T-helper 2 cell (primary cell): ENCODE measurements at places on chromosomes 2 and 18.

DNA sequence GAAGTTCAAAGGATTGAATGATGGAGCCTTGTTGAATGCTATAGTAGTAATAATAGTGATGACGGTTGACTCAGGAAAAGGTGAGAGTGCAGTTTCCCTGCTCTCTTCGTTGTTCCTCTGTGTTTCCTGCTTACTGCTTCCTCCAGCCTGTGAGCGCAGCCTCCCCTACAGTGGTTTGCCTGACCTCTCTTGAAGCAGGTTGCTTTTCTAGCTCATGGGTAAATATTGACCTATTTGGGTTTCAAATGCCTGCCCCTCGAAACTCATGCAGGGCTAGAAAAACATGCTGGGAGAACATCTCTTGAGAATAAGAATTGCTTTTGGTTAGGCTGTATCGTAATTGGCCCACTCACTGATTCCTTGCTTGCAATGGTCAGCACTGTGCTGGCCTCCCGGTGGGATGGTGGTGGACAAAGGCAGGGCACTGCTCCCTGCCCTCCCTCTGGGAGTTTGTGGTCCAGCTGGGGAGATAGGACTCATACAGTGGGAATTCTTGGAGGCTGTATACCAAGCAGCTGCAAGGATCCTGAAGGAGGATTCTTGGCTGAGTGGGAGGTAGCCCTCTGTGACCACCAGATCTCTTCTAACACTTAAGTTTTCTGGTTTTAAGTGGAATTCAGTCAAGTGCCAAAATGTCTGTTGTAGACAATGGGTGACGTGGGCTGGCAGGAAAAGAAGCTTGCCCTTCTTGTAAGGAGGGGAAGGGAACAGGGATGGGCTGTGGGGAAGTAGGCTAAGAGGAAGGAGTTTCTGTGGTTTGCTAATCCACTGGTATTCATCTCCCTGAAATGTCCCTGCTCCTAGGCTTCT is 5.4 kb upstream of the RNF181 start:
- DNase-seq = no peak

DNA sequence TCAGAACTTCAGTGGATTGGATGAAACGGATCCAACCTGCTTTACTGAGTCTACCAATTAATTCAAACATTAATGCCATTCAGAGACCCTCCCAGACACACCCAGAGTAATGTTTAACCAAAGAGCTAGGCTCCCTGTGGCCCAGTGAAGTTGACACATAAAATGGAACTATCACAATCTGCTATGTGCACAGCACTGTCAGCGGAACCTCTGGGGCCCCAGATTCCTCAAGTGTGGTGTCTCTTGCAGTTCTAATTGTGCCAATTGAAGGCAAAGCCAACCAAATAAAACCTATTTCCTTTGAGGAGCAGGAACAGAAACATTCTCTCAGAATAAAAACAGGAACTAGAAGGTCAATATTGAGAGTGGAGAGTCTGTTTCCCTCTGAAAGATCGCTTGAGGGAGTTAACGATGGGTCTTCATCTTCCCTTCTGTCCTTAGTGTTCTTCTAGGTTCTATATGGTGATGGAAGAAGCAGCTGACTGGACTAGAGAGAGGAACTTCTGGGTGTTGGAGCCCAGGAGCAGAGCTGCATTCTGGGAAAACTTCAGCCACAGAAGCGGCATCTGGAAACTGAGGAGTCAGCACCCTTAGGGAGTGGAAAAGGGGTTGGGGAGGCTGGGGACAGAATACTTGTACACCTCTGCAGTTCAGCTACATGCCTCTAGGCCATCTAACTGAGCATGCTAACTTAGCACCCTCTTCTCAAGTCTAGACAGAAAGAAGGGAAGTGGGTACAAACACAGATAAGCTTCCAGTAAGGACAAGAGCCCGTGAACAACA is 174.4 kb upstream of the FBXO11 start:
- DNase-seq = no peak

DNA sequence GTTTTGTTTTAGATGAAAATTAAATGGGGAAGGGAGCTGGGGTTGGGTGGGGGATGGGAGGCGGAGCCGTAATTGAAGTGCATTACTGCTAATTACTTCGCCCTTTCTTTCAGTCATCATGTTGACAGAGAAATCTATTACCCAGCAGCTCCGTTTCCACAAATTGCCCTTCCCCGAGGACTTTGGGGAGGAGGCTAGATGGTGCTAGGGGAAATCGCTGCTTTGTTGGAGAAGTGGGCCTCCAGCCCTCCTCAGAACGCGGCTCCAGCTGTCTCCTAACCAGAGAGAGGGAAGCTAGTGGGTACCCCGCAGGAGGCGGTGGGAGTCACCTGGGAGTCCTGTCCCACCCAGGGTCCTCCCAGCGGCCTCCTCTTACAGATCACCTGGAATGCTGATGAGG is 130.9 kb upstream of the MYCN start:
- DNase-seq = no peak

DNA sequence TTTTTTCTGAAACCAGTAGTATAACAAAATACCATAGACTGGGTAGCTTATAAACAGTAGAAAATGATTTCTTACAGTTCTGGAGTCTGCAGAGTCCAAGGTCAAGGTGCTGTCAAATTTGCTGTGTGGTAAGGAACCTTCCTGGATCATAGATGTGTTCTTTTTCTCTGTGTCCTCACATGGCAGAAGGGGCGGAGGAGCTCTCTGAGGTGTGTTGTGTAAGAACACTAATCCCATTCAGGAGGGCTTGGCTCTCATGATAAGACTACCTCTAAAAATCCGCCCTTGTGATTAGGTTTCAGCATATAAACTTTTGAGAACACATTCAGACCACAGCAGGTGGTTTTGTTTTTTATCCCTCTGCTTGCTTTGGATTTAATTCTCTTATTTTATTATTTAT is 25.7 kb downstream of the ANKRD62 start:
- no peak for DNase-seq

- no peak for DNase-seq
Measured at GRCh38 chr2:65075176-65075575, 19.0 kb downstream of the CEP68 start.
